ENCODE measurements at places on chromosomes 2 and 18.

GRCh38 chr2:68404893-68405799 lies 40.1 kb downstream of the PLEK start:
- no peak for DNase-seq

DNA sequence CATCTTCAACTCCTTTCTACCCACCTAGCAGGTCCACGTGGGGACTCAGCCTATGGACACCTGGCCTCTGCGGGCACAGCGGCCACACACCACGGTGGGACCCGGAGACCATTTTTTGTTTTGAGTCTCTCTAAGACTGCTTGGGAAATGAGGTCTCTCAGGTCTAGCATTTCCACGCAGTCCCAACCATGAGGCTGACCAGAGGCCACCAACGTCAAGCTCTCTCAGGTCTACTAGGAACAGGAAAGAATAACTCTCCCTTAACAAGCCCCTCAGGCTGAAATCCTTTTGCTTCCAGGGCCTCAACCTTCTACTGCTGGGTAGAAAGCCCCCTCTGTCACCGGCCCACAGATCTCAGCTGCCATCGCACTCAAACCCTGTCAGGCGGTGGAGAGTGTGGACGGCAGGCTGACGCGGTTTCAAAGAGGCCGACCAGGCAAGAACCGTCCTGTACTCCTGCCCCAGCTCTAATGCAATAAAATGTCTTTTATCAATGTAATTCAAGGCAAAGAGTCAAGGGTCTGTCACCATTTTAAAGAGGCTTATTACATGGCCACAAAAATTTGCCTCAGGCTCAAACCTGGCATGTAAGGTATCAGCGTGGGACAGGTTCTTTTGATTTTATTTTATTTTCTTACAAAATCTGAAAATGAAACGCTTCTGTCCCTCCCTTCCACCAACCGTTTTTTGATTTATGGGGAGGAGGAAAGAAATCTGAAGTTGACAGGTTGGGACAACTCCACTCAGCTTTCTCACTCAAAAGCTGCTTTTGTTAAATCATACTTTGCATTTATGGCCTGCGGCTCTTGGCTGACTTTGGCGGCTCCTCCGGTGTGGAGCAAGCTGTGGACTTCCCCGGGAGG lies 74.0 kb downstream of the BCL11A start:
- DNase-seq, result no peak

GRCh38 chr18:10965119-10965518 lies 184.2 kb downstream of the PIEZO2 start:
- no peak for DNase-seq

- peak; percentile 12 for DNase-seq
Measured at GRCh38 chr2:23385748-23386338, 864 bp downstream of the KLHL29 start.

GRCh38 chr2:40554665-40555294 lies 102.9 kb upstream of the SLC8A1 start:
- DNase-seq, result peak; percentile 23

DNA sequence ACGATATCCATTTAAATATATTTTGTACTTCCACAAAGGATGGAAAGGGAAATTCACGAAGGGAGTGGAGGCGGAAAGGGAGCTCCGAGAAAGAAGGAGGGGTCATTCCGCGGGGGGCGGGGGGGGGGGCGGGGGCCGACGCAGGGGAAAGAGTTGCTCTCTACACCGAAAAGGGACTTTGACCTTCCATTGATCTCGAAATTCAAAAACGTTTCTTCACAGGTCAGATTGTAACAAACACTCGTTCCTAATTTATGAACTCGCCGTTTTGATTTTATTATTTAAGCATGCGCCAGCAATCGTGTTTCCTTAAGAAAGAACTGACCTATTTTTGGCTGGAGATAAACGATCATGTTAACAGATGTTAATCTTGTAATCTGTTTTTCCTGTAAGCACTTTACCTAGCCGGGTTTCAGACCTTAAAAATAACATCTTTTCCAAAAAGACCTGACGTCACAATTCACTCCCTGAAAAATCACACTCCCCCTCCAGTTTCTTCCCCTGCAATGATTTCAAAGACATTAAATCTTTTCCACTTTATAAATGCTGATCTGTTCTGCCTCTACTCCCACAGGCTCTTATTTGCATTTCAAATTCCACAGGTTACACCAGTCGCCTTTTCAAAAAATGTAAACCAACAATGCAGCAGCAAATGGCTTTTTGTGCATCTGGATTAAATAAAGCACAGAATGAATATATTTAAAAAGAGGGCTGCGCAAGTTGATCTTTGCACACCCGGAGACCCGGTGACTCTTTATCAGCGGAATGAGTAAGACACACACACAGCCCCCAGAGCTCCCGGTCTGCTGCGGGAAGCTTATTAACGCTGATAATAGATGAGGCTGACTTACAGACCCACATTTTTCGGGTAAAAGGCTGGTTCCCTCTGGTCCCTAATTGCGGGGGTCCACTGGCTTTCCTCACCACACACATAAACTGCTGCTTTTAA lies 1.6 kb downstream of the ZNF516 start:
- DNase-seq, result no peak

GRCh38 chr2:34836361-34836760 lies 1237.3 kb upstream of the FAM98A start:
- no peak for DNase-seq

- DNase-seq, result no peak
Measured at GRCh38 chr2:24985511-24985910, 13.8 kb upstream of the DNAJC27 start.

DNA sequence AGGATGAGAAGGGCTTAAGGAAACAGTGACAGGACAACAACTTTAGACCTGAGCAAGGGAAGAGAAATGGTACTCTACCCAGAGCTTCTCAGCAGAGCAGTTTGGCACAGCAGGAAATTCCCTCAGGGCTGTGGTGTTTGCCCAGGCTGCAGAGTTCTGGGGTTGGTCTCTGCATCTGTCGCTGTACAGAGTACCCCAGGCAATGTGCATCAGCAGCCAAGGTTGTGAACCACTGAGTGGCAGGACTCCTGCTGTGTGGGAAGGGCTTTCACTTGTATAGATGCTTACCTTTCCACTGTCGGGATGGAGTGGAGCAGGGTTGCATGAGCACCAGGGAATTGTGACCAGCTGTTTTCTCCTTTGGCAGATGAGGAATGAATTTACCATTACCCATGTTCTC lies 21.2 kb downstream of the STAMBP start:
- no peak for DNase-seq

DNA sequence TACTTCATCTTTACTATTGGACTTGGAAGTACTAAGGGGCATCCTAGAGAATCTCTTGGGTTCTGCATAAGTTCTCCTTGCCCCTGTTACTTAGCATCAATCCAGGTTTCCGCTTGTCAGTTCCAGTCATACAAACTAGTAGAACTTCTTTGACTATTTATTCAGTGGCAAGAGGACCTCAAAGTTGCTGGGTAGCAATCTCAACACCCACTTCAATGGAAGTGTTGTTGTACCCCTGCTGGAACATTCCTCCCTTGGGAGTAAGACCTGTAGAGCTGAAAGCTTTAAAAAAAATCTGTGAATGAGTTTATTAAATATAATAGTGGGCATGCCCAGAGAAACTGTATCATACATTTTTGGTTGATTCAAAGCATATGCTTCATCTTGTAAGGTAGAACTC lies 27.0 kb downstream of the BIRC6 start:
- DNase-seq, result no peak

- no peak for DNase-seq
Measured at GRCh38 chr2:180938451-180938850, 42.0 kb upstream of the UBE2E3 start.

GRCh38 chr18:80246445-80247392 lies 595 bp downstream of the PARD6G start:
- peak; percentile 10 for DNase-seq

- DNase-seq, result peak; percentile 58
Measured at GRCh38 chr2:46029332-46029811, 267.8 kb upstream of the EPAS1 start.

- no peak for DNase-seq
Measured at GRCh38 chr2:155382776-155383175, 684.3 kb downstream of the KCNJ3 start.

- no peak for DNase-seq
Measured at GRCh38 chr2:63681896-63682295, 93.1 kb downstream of the MDH1 start.

- no peak for DNase-seq
Measured at GRCh38 chr2:173578404-173579107, 223.9 kb downstream of the CDCA7 start.

DNA sequence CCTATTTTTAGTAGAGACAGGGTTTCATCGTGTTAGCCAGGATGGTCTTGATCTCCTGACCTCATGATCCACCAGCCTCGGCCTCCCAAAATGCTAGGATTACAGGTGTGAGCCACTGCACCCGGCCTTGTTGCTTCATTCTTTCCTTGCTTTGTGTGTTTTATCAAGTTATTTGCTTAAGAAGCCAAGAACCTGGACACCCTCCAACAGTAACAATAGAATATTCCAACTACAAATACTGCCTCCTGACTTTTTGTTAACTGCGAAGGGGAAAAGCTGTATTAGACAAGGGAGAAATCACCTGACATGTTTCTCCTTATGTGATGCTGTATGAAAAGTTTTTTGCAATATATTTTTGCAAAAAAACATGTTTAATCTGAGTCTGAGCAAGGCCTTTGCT lies 297.2 kb downstream of the NCKAP5 start:
- DNase-seq, result no peak

- DNase-seq, result no peak
Measured at GRCh38 chr18:57859314-57859713, 56.2 kb upstream of the ATP8B1 start.

DNA sequence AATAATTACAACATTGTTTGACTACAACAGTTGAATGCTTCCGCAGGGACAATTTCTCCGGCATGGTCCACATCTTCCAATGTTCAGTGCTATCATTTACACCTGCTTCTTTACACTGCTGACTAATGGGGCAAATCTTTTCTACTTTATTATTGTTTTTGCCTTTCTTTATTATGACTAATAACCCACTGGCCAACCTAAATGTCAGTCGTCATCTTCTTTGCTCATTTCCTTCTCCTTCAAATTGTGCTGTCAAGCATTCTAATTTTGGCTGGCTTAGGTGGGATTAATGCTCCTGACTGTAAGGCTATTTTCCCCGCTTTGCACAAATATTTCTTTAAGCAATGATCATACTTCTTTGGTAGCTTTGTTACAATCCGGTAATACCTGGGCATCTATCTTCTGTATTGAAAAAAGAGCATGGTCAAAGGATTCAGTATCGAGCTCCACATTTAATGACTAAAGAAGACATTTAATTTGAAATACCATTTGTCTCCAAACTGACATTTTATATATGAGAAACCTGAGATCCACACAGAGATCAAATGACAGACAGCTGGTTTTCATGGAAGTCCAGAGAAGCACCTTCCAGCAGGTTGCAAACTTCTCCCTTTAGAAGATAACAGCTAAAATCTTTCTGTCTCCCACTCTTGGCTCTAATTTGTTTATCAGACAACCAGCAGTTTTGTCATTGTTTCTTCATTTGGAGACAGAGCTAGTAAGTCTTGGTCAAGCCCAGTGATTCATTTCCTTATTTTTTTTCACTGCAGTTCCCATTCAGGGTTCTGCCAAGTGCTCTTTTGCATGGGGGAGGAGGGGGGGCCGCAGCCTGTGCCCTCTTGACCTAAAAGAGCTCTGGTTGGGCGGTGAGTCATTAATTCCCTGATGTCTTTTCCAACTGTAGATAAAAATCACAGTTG lies 132.9 kb downstream of the SOCS6 start:
- peak; percentile 90 for DNase-seq

DNA sequence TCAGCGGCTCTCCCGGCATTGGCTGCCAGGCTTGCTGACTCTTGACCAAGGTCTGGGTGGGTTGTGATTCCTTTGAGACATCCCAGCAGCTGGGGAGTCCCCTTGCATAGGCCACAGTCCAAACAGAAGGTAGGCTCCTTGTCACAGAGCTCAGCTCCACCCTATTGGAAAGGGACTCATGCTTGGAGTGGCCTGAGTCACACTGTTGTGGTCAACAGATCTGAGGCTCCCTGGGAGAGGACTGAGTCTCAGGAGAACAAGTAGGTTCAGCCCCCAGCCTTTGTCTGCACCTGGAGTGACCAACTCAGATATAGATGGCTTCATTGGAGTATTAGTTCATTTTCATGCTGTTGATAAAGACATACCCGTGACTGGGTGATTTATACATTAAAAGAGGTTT lies 32.1 kb upstream of the SH3BP4 start:
- DNase-seq, result no peak

DNA sequence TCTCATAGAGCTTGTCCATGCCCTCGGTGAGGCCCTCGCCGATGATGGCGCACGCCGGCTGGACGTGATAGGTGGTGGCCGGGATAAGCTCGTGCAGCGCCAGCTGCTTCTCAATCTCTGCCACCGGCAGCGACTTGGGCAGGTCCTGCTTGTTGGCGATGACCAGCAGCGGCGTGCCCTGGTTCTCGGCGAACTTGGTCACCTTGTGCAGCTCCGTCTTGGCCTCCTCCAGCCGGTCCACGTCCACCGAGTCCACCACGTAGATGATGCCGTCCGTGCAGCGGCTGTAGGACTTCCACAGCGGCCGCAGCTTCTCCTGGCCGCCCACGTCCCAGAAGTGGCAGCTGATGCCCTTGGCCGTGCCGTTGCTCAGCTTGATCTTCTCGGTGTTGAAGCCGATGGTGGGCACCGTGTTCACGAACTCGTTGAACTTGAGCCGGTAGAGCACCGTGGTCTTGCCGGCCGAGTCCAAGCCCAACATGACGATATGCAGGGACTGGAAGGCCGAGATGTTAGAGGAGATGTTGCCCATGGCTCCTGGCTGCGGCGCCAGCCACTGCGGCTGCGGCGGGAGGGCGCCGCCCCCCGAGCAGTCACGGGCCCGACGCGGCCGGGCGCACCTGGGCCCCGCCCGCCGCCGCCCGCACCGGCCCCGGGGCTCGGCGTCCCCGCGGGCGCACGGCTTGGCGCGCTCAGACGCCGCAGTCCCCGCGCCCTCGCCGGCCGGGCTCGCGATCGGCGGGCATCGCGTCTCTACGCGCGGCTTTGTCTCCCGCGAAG lies 636 bp downstream of the ARL4C start:
- peak; percentile 43 for DNase-seq

GRCh38 chr2:14626873-14627272 lies 5.6 kb upstream of the LRATD1 start:
- no peak for DNase-seq

- no peak for DNase-seq
Measured at GRCh38 chr2:60091266-60091665, 462.2 kb downstream of the BCL11A start.

GRCh38 chr2:17719562-17720371 lies 33.8 kb downstream of the SMC6 start:
- DNase-seq, result no peak

- DNase-seq, result no peak
Measured at GRCh38 chr2:38266382-38267061, 110.6 kb downstream of the ATL2 start.

- DNase-seq, result no peak
Measured at GRCh38 chr2:70986499-70987189, 8.0 kb downstream of the TEX261 start.

- no peak for DNase-seq
Measured at GRCh38 chr2:17199741-17200140, 318.5 kb downstream of the RAD51AP2 start.

All from MG63 (cell line).